ENCODE measurements at places on chromosomes 2 and 18.

GRCh38 chr2:111659361-111660333, 224.3 kb downstream of the ANAPC1 start:
- peak; percentile 87 for DNase-seq

DNA sequence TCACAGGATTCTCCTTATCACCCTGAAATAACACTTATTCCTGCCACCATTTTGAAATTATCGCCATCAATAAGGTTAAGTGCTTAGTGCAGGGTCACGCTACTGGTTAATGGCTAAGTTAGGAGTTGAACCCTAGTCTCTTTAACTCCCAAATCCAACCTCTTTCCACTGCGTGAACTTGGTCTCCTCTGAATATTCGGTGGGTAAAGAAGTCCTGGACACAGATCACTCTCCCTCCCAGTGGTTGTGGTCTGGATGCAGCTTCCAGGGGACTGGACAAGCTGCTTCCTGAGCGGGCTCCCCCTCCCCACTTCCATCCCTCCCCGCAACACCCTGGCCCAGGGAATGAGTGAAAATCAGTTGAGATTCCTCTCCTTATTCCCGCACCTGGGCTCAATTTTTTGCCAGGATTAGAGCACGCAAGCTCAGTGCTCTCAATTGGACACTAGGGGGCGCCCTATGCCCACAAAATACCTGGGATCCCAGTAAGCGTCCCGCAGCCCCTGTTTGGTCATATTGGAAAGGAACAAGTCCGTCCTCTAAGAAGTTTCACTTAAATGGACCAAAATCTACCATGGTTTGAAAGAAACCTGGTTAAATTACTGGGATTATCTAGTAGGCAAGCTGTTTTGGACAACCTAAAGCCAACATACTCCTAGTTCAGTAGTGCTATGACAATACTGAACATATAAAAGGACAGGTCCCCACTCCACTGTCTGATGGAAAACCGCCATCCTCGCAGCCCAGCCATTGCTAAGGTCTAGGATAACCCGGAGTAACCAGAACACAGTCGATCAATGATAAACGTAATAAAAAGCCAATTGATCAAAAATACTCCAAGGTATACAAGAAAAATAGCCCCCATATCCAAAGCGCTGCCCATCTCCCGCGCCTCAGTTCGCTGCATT, 40.4 kb downstream of the DHRS9 start:
- DNase-seq = peak; percentile 73

DNA sequence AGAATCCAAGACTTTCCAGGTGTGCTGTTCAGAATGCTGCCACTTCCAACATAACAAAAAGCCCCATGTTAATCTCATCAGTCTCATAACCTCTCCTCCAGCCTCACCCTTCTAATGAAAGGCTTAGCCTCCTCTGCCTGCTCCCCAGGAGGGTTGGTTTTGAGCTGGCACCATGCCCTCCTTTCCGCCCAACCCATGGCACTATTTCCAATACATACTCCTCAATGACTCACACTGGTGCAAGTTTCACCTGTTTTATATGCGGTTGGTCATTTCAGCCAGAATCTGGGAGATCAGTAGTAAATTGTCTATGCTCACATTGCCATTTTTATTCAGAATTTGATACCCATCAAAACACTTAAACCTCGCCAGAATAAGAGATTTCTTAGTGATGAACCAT, 157.6 kb upstream of the NRP2 start:
- DNase-seq = no peak

DNA sequence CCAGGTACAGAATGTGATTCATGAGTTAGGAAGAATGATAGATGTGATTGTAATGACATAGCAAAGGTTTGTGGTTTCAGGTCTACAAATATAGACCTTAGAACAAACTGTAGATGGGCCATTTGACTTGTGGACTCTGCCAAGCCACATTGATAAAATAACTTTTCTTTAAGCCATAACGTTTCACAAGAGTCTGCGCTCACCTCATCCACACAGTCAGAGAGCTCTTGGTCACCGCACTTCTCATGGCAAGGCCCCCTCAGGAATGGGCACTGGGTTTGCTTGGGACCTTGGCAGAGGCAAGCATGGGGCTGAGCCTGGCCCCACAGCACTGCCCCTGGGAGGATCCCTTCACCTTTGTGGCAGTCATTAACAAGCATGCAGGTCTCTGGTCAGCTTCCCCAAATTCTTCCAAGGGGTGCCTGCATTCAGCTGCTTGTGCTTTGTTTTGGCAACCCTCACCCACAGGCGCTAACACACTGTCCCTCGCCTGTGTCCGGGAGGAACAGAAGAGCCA, 14.0 kb downstream of the ARMC9 start:
- no peak for DNase-seq

GRCh38 chr2:217951521-217952247, 51.1 kb downstream of the TNS1 start:
- DNase-seq = no peak

GRCh38 chr18:50127516-50128210, 67.3 kb downstream of the MYO5B start:
- no peak for DNase-seq

- DNase-seq = no peak
Measured at GRCh38 chr2:230075988-230076631, 7.4 kb upstream of the SLC16A14 start.

DNA sequence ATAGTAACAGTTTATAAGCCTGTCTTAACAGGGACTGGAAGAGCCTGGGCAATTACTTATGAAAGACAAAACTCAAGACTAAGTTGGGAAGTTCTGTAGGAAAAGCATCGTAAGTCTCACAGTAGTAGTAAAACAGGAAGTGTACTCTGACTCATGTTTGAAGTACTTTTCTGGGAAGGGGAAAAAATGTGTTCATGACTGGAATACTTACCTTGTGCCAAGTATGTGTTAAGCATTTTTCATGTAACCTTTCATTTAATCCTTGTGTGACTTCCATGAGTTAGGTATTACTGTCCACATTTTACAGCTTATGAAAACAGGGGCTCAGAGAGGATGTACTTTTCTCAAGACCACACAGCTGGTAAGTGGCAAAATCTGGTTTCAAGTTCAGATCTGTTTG, 13.7 kb upstream of the SKOR2 start:
- DNase-seq = no peak

- no peak for DNase-seq
Measured at GRCh38 chr2:42864641-42865280, 72.4 kb upstream of the HAAO start.

DNA sequence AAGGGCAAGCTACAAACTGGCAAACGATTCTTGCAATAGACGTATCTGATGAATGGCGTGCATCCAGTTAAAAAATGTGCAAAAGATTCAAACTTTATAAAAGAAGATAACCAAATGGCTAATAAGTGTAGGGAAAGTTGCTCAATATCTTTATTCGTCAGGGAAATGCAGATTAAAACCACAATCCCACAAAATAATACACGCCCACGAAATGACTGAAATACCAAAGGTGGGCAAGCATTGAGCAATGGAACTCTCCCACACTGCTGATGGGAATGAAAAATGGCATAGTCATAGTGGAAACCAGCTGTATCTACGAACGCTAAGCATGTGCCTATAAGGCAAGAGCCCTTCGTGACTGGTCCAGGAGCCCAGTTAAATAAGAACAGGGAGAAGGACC, 168.6 kb upstream of the SIX2 start:
- DNase-seq = no peak

GRCh38 chr2:162037886-162038285, 36.1 kb downstream of the DPP4 start:
- no peak for DNase-seq

DNA sequence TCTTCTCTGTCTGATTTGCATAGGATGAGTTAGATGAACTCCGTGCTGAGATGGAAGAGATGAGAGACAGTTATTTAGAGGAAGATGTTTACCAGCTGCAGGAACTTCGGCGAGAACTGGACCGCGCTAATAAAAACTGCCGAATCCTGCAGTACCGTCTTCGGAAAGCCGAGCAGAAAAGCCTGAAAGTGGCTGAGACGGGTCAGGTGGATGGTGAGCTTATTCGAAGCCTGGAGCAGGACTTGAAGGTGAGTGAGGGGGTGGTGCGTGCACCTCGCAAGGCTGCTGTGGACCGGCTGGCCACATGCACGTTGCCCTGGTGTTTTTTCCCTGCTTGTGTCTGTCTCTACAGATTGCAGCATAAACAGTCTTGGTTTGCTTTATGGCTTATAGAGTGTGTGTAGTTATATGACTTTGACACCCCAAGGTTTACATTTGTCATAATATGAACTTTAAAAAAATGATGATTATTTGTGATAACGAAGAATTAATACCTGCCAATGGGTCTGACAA, 13.1 kb downstream of the MTCL1 start:
- no peak for DNase-seq

DNA sequence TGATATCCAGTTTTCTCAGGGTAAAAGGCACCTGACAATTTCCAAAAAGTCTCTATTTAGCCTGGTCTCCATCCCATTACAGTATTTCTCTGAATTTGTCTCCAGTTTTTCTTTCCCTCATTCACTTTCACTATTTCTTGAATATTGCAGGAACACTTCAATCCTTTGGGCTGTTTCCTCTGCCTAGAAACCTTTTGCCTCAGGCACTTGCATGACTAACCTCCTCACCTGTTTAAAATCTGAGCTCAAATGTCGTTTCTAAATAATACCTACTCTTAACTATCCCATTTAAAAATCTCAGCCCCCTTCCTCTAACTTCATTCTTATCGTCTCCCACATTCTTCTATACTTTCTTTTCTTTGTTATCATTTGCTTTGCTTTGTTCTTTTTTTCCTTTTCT, 9.0 kb downstream of the SCN2A start:
- no peak for DNase-seq

GRCh38 chr18:29307231-29307630, 1130.3 kb upstream of the CDH2 start:
- DNase-seq = no peak

DNA sequence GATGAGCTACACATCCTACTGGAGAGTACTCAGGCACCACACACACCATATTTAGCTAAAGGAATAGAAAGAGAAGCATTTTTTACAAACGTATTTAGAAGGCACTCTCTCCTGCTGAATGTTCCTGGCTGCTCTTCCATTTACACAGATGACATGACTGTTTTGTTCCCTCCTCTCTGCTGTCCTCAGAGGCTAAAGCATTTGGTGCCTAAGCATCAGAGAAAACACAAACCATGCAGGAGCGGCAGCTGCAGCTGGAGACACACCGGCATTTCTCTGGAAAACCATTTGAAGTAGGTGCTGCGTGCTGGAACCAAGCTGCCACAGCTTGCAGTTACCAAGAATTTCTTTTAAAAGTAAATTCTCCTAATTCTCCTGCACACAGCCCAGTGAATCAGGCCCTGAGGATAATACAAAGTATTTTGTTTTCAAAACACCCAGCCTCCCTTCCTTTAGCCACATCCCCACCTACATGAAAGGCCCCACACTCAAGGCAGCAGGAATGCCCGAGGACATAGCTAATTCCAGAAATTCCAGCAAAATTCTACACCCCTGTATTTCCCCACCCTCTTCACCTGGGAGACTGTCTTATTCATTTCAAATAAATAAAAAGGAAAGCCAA, 488.9 kb upstream of the SOX11 start:
- DNase-seq = no peak

- peak; percentile 24 for DNase-seq
Measured at GRCh38 chr2:190121971-190122370, 59.4 kb upstream of the MSTN start.

DNA sequence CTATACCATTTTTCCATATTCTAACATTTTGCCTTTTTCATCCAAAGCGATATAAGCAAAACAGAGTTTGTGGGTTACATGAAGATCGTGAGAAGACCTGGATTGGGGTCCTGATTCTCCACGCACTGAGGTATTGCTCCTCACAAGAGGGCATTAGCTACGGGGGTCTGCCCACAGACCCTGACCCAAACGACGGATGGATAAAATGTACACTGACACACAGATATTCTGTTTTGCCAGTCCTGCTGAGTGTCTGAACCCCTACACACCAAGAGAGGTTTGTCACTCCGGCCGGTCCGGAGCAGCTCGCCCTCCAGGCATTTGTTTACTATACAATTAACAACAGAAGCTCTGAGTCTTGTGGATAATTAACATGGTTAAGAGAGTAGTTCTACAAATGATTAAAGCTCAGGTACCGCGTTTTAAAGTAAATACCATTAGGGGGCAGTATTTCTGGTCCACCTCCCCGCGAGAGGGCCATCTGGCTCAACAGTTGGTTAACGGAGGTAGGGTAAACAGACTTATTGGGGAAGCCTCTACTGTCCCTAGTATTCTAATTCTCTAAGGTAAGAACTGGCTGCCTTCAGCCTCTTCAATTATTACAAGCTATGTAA, 28.4 kb downstream of the SCYGR8 start:
- peak; percentile 69 for DNase-seq

Measured in HepG2 (cell line).